ENCODE measurements at places on chromosomes 2 and 18.
A peak's percentile ranks its signal among the peaks of the same experiment; 100 is the strongest.

GRCh38 chr2:85996591-85996990, 107.8 kb upstream of the ST3GAL5 start:
- DNase-seq = no peak

DNA sequence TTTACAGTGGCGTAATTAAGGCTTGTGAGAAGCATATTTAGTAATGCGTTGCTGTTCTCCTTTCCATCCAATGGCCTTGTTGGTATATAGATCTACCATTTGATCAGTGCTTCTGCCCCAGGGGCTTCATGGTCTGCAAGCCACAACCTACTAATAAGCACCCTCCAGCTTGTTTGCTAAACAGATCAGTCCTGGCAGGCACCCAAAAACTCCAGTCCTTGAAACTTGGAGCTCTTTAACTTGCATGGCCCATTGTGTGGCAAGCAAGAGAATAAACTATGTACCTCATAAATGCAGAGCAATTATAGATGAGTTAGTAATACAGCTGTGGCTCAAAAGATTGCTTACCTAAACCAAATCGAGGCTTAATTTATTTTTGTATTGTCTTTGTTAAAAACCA, 158.5 kb downstream of the FTCDNL1 start:
- DNase-seq = no peak

- DNase-seq = peak; percentile 15
Observed at GRCh38 chr2:17851731-17852585, 26.5 kb upstream of the KCNS3 start.

GRCh38 chr2:219514196-219514761, at the start of gene ASIC4:
ASIC4 (plus strand) TSS chr2:219514482; CDS start chr2:219514725, 243 bp downstream.
- DNase-seq = no peak

All from KG1 (cell line).